ENCODE measurements at places on chromosomes 16 and 17.

- no peak for DNase-seq
These were observed 84.4 kb upstream of the CHMP6 start for GRCh38 chr17:80907281-80907680.

DNA sequence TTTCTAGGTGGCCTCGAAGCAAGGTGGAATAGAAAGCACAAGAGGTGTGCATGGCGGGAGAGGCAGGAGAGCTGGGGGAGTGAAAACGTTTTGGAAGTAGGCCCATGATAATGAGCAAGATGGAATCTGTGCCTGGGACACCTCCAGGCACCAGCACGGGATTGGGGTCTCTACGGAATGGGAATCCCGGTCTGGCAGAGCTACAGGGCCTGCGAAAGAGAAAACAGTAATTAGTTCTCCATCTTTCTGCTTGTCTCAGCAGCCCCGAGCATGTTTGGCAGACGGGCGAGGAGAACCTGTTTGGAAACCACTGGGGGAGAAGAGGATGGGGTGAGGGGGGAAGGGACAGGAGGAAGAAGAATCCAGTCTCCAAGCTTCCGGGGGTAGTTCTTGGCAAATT is 258.7 kb downstream of the SOX9 start:
- no peak for DNase-seq

DNA sequence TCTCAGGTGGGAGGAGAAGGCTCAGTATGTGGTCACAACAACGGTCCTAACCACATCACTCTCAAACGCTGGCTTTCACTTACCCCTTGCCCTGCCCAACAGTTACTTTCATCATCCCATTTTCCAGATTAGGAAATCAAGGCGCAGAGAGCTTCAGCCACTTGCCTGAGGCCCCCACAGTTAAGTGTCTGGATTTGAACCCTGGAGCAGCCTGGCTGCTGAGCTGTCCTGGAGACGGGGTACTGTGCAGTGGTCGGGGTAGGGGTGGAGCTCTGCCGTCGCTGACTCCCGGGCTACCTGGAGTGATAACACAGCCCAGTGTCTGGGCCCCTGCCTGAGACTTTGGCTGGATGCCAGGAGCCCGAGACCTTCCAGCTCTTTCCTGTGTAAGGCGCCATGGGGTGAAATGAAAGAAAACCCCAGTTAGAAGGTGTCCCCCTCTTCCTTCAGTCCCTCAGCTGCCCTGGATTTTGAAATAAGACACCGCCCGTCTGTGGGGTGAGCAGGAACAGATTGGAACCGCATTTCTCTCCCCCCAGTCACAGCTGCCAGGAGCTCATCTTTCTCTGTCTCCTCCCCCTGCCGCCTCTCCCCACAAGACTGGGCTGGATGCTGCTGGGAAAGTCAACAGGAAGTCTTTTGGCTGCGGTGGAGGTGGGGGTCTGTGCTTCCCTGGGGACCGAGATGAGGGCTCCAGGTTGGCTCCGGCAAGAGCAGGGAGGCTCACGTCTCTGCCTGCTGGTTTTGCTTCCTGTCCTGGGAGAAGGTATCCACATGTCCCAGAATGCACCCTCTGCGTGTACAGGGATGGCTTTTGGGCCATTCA is 280.2 kb downstream of the SEC14L1 start:
- no peak for DNase-seq

DNA sequence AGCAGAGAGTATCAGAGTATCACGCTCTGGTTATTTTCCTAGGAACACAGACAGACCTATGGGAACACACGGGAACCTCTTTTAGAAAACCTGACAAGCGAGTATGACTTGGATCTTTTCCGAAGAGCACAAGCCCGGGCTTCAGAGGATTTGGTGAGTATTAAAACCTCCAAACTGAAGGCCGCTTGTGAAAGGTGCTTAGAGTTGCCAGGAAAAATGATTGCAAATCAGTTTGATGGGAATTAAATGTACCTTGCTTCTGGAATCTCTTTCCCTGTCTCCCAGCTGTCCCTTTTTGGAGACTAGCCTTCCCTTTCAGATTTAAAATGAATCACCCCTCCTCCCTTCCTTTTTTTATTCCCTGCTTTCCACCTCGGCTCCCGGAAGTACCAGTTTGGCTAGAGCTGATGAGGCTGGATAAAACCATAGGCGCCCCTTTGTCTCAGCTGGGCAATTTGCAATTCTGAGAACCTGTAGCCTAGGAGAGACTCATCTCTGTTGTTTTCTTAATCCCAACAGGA is 27.3 kb downstream of the KAT7 start:
- no peak for DNase-seq

DNA sequence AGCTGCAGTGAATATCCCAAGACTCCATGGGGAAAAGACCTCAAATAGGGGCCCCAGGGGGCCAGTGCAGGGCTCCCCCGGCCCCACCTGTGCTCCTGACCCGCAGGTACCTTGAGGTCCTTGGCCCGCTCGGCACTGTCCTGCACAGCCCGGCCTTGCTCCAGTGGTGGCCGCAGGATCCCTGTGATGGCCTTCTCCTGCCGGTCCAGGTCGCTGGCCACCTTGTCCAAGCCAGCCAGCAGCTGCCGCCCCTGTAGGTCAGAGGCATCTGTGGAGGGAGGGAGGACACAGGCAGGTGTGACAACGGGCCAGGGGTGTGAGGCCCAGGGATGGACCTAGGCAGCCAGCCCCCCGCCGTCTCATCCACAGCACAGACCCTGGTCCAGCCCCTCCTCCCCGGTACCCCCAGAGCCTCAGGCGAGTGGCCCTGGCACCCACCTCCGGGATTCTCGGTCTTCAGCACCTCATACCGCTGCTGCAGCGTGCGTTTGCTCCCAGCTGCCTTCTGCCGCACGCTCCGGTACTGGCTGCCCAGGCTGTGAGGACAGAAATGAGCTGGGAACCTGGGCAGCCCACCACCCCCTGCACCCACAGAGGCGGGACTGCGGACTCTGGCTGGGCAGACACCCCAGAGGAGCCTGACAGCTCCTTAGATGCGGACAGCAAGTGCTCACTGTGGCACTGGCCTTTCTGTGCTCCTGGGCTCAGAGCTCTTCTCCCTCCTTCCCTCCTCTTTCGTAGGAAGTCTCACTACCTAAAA is 43.7 kb downstream of the PPL start:
- DNase-seq, result no peak

DNA sequence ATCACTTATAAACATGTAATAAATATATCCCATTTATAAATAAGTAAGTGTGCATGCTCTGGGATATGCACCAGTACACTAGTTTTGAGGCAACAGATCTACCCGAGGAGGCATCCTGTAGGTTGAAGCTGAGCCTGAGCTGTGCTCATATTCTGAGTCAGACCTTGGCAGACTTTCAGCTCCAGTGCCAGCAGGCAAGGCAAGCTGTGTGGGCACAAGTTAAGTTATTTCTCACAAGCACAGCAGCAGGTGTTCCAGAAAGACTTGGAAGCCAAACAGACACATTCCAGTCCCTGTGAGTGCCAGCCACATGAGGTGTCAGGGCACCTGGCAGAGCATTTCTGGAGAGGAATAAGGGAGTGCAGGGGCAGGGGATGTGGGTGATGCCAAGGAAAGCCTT is 1.3 kb upstream of the CLEC19A start:
- no peak for DNase-seq

- no peak for DNase-seq
These were observed 970 bp upstream of the DYNC1LI2 start for GRCh38 chr16:66752379-66752778.

DNA sequence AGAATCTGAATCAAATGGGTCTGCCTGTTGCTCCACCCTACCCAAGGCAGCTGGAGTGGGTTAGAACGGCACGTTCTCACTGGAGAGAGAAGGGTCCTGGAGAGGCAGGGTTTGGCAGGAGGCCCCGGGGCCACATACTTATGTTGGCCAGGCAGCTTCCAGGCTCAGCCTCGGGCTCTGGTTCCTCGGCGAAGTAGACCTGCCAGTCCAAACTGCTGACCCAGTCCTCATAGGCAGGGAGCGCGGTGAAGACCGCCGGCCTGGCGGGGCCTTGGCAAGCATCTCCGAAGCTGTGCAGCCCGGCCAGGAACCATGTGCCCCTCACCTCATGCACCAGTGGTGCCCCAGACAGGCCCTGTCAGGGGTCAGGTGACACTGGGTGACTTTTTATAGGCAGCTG is 4.8 kb downstream of the PRSS53 start:
- no peak for DNase-seq

- DNase-seq, result no peak
These were observed 18.6 kb downstream of the GAN start for GRCh38 chr16:81333356-81333755.

DNA sequence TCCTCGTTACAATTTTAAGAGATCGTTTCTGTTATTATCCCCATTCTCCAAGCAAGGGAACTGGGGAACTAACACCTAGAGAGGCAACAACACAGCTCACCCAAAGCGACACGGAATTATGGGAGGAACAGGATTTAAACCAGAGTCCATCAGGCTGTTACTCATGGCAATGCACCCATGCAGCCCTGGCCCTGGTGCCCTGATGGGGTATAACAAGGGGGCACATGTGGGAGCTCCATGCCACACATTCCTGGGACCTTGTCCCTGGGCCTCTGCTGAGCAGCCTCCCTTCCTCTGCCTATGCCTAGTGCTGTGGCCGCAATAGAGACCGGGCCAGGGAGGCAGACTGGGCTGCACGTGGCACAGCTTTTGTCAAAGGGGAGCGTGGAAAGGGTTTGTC is 13.3 kb upstream of the RCVRN start:
- DNase-seq, result no peak

GRCh38 chr17:29577385-29578211 is 9.1 kb downstream of the TP53I13 start:
- DNase-seq, result no peak

DNA sequence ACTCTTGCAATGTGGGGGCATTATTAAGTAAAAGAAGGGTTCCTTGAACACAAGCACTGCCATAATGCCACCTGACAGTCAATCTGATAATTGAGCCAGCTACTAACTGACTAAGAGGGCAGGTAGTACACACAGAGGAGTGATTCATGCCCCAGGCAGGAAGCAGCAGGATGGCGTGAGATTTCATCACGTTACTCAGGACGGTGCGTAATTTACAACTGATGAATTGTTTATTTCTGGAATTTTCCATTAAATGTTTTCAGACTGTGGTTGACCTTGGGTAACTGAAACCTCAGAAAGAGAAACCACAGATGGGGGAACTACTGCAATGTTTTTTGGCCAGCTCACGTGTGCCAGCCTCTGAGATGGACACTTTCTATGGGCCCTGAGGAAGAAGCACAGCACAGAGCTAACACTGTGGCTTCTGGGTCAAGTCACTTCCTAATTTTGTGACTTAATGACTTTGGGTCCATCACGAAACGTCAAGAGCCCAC is 46.7 kb downstream of the C17orf67 start:
- DNase-seq, result peak; percentile 49

DNA sequence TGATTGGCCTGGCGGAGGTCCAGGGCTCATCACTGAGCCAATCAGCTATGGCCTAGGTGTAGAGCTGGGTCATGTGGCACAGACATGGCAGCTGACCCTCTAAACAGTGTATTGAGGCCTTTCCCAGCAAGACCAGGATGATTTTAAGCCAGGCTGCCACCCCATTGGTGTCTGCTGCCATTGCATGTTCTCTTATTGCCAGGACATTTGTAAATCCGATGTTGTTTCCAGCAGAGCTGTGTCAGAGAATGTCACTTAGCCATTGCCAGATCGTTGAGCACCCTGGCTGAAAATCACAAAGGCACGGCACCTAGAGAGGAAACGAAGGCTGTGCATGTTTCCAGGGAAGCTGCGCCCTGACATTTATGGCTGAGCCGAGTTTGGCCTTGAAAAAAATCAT is 33.4 kb downstream of the RBFOX1 start:
- DNase-seq, result no peak

DNA sequence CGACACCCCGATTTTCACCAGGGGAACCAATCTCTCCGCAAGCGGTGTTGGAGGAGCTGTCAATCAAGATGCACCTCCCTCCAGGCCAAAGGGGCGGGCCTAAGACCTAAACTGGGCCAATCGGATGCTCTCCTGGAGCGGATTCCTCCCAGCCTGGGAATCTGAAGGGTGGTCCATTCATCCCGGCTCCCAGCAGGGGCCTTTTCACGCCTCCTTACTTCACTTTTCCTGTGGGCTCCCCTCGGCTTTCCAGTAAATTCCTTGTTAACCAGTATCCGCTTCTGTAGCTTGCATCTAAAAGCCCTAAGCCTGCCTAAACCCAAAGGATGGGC is 17.1 kb downstream of the C16orf74 start:
- DNase-seq, result no peak

GRCh38 chr16:52446080-52446479 is 100.9 kb downstream of the TOX3 start:
- no peak for DNase-seq

DNA sequence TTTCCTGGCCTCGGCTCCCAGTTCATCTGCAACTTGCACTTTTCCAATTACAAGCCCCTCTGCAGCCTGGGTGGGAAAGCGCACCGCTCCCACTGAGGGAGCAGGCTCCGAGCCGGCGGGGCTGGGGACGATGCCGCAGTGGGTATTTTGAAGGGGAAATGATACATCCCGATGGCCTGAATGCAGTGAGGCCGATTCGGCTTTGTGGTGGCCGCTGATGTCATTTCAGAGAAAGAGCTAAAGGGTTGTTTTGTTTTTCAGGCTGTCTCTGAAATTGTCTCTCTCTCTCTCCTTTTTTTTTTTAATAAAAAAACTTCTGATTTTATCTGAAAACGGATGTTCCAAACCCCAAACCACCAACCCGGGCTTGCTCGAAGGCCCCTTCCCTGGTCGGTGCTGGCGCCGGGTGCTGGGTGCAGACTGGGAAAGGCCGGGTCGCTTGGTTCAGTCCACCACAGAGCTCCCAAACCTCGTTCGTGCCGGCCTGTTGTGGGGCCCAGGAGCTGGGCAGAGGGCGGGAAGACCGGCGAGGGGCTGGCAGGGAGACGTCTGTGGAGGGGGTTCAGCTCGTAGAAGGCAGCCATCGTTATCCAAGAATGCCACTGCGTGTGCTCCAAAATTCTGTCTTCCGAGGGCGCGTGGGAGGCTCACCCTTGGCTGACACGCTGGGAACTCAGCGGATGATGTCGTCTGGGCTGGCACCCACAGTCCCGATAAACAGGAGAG is 102.8 kb downstream of the FOXL1 start:
- DNase-seq, result no peak

- DNase-seq, result peak; percentile 87
These were observed at the start of gene ERN1 for GRCh38 chr17:64129765-64130558. TSS of gene ERN1 (minus strand) at chr17:64130144. CDS start at chr17:64130029, 115 bp downstream.

- DNase-seq, result no peak
These were observed 52.5 kb upstream of the MTSS2 start for GRCh38 chr16:70738083-70738977.

- no peak for DNase-seq
These were observed 49.6 kb downstream of the PLD6 start for GRCh38 chr17:17156511-17156910.
